ENCODE measurements at places on chromosomes 1 and 21. TPM values are rescaled to one million over a fixed set of nuclear protein-coding genes. Genes with fewer than 3 reads are reported as not detected.

The HES3 gene
- not detected for total RNA-seq

The CCDC27 gene
- total RNA-seq: not detected

The CRYBG2 gene
- not detected for total RNA-seq

The FAM3B gene
- total RNA-seq: not detected

The FCRL3 gene
- not detected for total RNA-seq

The SPRR2A gene
- not detected for total RNA-seq

Measured in aortic smooth muscle cell (primary cell).